Activated naive CD4-positive, alpha-beta T cell treated with anti-CD3 and anti-CD28 coated beads, Interleukin-2, amount 50 U/mL, for 72 hours (primary cell): ENCODE measurements at places on chromosomes 1 and 21.

DNA sequence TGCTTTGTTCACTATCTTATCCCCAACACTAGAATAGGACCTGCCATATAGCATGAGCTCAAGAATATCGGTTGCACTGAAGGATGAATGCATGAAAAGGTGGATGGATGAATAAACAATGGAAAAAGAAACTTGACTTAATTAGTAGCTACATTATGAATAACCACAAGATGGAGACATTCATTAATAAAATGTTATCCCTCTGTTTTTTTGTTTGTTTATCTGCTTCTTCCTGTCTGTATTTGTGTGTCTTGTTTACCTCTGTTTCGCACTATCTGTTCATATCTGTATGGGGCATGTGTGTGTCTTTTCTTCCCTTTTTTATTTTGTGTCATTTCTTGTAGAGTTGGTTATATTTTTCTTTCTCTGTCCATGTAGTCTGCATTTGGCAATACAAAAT, 1.1 kb upstream of the OR14I1 start:
- no peak for DNase-seq

DNA sequence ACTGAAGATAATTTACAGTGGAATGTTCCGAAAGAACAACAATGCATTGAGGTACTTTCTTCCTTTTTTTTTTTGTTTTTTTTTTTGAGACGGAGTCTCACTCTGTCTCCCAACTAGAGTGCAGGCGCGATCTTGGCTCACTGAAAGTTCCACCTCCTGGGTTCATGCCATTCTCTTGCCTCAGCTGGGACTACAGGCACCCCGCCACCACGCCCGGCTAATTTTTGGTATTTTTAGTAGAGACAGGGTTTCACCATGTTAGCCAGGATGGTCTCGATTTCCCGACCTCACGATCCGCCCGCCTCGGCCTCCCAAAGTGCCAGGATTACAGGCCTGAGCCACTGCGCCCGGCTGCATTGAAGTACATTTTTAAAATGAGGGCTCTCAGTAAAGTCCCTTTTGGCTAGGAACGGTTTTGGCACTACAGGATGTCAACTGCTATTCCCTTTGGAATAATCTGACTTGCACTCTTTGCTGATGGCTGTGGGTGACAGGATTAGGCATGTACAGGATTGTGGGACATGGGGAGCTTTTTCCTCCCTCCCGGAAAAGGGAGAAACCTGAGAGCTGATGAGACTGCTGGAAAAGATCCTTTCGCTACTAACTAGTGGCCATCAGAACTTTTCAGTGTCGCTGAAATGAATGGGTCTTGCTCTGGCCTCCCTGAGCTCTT, 56.9 kb upstream of the EDEM3 start:
- no peak for DNase-seq

- DNase-seq, result no peak
Measured at GRCh38 chr1:36067871-36068270, 16.0 kb upstream of the TEKT2 start.

GRCh38 chr1:17831597-17831996, 76.5 kb downstream of the ACTL8 start:
- DNase-seq, result no peak

DNA sequence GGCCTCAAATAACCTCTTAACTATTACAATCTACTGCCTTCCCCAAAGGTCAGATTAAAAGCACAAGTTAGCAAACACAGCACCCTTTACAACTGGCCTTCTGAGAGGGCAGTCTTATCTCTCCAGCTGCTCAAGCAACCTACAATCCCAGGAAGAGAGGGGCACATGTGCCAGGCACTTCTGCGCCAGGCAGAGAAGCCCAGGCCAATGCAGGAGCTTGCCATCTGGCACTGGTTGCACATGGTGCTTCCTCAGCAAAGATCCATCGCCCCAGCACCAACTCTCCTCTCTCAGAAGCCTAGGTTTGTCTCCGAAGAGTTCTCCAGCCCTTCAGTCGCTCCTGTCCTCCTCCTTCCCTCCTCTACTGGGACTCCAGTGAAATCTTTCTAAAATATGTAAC, 2.5 kb downstream of the STK40 start:
- no peak for DNase-seq

- no peak for DNase-seq
Measured at GRCh38 chr1:228108055-228108690, 926 bp downstream of the MRPL55 start.

GRCh38 chr1:26717017-26717491, 21.2 kb downstream of the ARID1A start:
- no peak for DNase-seq

DNA sequence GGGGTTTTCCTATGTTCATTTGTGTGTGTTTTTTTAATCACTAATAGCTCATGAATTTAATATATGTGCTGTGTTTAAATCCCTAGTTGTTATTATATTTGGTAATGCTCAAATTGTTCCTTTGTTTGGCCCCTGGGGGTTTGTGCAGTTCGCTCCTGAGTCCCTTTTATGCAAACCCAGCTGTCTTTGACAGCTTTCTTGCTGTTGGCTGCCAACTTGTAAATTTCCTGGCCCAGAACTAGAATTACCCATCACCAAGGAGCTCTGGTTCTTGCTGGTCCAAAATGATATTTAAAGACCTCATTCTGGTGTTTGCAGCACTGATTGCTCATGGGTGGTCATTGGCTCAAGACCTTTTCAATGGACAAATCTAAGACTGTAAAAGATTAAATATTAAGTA, 39.6 kb upstream of the PGBD5 start:
- no peak for DNase-seq

DNA sequence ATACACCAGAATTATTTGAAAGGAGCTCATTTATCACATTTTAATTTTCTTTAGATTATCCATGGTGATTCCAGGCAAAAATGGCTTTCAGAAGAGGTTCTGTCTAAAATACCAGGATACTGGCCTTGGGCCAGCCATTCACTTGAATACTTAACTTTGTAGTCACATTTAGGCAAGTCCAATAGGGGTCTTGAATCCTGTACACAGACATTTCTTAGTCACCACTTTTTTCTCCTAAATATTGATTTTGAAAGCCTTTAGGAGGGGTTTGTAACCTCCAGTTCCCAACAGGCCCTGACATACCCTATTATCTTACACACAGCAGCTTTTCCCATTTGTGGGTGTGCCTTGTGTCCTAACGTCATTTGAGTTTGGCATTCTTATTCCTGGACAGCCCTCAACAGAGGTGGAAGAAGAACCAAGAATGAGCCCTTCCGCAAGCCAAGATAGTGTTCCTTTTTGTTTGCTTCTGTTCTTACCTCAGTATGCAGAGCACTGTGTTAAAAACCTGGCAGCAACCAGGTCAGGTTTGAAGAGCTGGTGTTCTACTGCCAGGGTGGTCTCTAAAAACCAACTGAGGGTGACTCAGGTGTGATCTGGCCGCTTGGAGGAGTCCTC, 19.5 kb downstream of the MAP3K7CL start:
- DNase-seq, result no peak

DNA sequence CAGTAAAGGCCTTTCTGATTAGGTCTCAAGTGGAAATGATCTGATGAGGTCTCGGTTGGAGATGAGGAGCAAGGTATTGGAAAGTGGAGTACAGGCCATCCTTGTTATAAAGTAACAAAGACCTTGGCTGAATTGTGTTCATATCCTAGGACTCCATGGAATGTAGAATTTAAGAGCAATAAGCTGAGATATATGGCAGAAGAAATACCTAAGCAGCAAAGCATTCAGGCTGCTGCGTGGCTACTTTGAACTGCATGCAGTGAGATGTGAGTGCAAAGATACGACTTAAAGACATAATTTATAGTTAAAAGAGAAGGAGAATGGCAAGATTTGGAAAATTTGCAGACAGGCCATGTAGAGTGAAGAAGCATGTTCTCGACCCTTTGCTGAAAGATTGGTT, 11.2 kb upstream of the XPR1 start:
- no peak for DNase-seq

- DNase-seq, result no peak
Measured at GRCh38 chr1:147492207-147492606, 49.1 kb upstream of the BCL9 start.

GRCh38 chr1:24182061-24182460, 5.0 kb downstream of the IFNLR1 start:
- no peak for DNase-seq

DNA sequence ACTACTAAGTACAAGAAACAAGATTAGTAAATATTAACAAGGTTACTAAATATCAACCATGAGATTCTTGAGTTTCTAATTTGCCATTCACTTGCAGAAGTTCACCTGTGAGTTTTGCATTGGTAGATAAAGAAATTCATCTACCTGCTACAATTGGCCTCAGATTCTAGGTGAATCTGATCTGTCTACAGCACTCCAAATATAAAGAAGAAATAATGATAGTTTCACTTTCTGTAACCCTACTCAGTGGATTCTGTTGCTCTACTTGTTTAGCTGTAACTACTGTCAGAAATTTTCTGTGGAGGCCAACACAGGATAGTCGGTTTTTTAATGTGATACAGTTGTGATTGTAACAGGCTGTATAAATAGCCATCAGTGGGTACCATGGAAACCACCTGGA, 118.6 kb downstream of the NR5A2 start:
- no peak for DNase-seq

GRCh38 chr1:173276922-173277800, 70.0 kb upstream of the TNFSF4 start:
- no peak for DNase-seq
